ENCODE measurements at places on chromosomes 2 and 18.

- no peak for DNase-seq
These were observed 355.0 kb downstream of the RNF144A start for GRCh38 chr2:7272210-7272609.

DNA sequence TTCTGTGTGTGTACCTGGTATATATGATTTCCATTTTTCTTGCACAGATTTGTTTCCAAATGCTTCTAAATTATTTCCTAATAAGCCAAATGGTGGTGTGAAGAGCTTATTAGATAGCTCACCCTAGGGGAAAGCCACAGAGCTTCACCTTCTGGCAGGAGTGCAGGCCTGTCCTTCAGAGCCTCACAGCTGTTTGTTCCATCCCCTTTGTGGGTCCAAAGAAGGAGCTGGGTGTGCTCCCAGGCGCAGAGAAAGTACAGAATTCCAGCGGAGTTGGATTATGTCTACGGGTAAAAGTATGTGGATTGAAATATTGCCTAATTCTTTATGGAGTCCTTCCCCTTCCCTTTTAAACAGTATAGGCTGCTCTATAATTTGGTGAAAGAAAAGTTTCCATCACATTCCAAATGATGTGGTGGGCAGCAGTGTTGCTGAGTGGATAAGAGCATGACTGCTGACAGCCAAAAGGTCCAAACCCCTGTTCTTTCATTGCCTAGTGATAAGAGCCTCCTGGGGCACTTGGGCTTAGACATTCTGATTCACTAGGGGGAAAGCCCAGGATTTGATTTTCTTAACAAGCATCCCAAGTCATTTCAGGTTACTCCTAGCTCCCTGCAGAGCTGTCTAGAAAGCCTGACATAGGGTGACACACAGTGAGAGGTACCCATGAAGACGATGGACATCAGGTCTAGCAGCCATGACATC lies 86.6 kb downstream of the WDSUB1 start:
- DNase-seq: no peak

DNA sequence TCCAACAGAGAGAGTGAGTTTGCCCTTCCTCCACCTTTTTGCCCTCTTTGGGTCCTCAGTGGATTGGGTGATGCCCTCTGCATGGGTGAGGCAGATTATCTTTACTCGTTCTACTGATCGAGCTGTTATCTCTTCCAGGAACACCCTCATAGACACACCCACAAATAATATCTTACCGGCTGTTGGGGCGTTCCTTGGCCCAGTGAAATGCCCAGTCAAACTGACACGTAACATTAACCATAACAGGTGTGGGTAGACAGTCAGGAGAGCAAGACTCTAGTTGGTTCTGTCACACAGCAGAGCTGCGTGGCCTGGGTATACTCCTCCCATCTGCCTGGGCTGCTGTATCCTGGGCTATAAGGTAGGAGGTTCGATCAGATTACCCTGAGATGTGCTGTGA lies 144.1 kb downstream of the AGAP1 start:
- no peak for DNase-seq

DNA sequence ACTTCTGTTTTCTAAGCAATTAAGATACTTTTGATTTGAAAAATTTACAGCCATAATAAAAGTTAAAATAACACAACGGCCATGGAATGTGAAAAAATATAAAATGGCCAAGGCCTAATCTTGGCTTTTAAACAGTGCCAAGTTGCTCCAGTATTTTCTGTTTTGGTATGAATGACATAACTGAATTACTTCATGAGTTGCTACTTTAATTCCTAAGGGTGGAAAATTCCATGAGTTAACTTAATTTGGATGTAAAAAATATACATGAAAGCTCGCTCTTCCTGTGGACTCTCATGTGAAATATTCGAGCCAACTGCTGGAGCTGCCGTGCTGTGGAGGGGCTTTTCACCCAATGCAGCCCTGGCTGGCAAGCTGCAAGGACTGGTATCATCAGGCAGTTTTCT lies 286.0 kb upstream of the CCDC68 start:
- no peak for DNase-seq

- no peak for DNase-seq
These were observed 123.9 kb downstream of the ACKR3 start for GRCh38 chr2:236693531-236693930.

DNA sequence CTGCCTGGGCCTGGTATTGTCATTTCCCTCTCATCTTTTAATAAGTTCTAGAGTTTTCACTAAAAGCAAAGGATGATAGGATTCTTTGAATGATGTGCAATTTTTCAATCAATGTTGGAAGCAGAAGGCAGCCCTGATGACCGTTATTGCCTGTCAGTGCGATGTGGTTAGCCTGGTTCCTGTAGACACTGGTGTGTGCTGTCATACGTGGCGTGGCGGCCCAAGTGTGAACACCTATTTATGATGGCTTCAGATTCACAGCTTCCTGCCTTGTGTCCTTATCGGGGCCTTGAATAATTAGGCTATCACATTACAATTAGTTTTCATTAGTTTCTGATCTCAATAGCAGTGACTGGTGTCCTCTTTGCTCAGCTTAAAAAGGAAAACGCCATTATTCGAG lies 218.5 kb downstream of the TPGS2 start:
- DNase-seq: no peak

DNA sequence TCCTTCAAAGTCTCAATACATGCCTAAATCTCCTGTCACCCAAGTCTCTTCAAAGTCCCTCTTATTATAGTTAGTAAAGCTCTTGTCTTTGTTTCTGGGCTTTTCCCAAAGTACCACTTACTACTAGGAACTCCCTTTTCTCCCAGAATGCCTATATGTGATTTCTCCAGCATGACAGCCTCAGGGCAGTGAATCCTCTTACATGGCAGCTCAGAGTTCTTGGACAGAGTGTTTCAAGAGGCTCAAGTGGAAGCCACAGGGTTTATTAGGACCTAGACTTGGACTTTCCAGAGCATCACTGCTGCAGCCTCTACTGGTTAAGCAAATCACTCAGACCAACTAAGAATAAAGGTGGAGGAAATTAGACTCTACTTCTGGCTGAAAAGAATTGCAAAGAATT lies 98.9 kb downstream of the CSRNP3 start:
- no peak for DNase-seq

DNA sequence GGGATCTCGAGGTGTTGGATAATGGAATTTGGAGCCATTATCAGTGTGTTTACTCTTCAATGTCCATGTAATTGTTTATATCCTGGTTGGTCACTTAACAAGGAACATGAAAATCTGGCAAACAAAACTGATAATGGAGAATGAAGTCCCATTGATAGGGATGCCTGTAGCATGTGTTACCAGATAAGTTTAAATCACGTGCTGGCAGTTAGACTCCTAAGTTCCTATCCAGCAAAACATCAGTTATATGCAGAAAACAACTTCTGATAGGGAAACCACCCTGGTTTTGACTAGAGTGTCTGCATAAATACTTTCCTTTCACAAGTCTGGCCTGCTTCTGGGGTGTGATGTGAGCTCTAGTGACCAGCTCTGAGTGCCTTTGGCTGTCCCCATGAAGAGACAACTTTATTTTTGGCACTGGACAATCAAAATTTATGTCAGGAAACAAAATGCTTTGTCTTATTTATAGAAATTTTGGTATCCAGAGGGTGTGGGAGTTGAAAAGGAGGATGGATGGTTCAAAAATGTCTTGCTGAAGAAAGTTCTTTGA lies 82.0 kb downstream of the FHOD3 start:
- DNase-seq: no peak

- DNase-seq: no peak
These were observed 109.6 kb downstream of the TAF4B start for GRCh38 chr18:26335571-26336487.
